Sciatic nerve (tissue), 2 donors: ENCODE measurements at places on chromosomes 4 and X.

- DNase-seq = no peak
Measured at GRCh38 chr4:93633721-93634120, 194.8 kb upstream of the ATOH1 start.

GRCh38 chr4:124526331-124526730 is 186.2 kb downstream of the ANKRD50 start:
- no peak for DNase-seq

DNA sequence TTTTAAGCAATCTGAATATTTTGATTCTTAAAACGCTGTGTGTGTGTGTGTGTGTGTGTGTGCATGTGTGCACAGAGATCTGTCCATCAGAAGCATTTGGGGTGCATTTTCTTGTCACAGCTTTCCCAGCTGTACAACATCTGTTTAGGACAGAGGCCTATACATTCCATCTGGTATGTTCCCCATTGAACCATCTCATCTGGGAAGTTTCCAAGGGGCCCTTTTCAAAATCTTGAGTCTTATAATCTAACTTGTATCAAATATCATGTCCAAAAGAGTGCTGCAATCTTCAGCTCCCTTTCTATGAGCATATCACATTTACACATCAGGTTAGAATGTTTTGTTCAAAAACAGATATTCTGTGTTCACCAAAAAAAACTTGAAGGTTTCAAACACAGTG is 16.5 kb upstream of the MID1 start:
- DNase-seq = no peak

GRCh38 chrX:139211568-139212182 is 318.9 kb upstream of the F9 start:
- no peak for DNase-seq

- no peak for DNase-seq
Measured at GRCh38 chrX:40031911-40032310, 65.8 kb downstream of the BCOR start.

GRCh38 chr4:120081726-120082125 is 15.1 kb upstream of the MAD2L1 start:
- no peak for DNase-seq

DNA sequence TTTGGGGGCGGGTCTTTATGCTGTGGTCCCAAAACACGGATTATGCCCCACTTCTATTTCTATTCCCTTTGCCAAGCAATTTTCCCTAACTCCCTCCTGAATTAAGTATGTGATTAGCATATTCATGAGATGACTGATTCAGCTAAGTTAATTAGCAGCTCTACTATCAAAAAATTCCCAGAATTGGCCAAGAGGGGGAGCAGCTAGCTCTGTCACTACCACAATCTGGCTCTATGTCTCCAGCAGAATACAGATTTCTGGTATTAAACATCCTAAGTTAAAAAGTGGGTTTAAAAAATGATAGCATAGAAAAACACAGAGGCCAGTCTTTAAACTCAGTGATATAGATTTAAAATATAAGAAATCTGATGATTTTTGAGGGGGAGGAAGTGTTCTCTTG is 80.3 kb downstream of the GPC4 start:
- DNase-seq = no peak

DNA sequence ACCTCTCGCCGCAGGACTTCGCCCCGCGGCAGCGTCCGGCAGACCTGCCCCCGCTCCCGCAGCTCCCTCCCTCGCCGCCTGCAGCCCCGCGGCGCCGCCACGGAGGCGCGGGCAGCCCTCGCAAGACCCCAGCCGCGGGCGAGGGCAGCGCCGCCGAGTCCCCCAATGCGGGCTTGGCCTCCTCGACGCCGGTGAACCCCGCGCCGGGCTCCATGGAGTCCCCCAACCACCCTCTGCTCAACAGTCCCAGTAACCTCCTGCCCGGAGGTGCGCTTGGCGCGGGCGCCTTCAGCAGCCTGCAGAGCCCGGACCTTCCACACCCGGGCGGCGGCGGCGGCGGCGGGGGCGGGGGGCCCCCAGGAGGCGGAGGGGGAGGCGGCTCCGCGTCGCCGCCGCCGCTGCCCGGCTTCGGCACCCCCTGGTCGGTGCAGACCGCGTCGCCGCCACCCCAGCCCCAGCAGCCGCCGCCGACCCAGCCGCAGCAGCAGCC is 1.2 kb downstream of the CPEB2 start:
- DNase-seq = peak; percentile 73

- no peak for DNase-seq
Measured at GRCh38 chr4:80197601-80198440, 518 bp downstream of the PRDM8 start.
